Endodermal cell (in vitro differentiated cells): ENCODE measurements at places on chromosomes 6 and 20. TPM values are rescaled to one million over a fixed set of nuclear protein-coding genes. Genes with fewer than 3 reads are reported as not detected.

LSM14B gene
- total RNA-seq = 82.9 and 89.1 TPM in 2 replicates

NOTCH4 gene
- total RNA-seq = 2.1 and 2.2 TPM in 2 replicates

RAD21L1 gene
- not detected in 2 replicates for total RNA-seq

SLC22A7 gene
- not detected in 2 replicates for total RNA-seq

MUCL3 gene
- total RNA-seq = 0.18 to 0.25 TPM in 2 of 3 replicates, not detected in the other

LIN28B gene
- total RNA-seq = 42.3 to 65.3 TPM (median 64.7 TPM) in 3 replicates

TAAR6 gene
- total RNA-seq = not detected in 3 replicates

CAGE1 gene
- total RNA-seq = 0.11 and 0.22 TPM in 2 replicates

SLC26A8 gene
- total RNA-seq = not detected in 3 replicates

OOEP gene
- total RNA-seq = not detected in 3 replicates

TSBP1 gene
- not detected in 2 replicates for total RNA-seq

NFATC2 gene
- total RNA-seq = 1.9 to 3.5 TPM (median 2.1 TPM) in 3 replicates

ZSCAN26 gene
- total RNA-seq = 9.3 and 10.9 TPM in 2 replicates

SYCP2 gene
- total RNA-seq = 0.33 to 1.4 TPM (median 1.2 TPM) in 3 replicates
